IMR-90 (cell line): ENCODE measurements at places on chromosomes 5 and 9. TPM values are rescaled to one million over a fixed set of nuclear protein-coding genes. Genes with fewer than 3 reads are reported as not detected.

Gene WDR41
- total RNA-seq = 72.1 and 104 TPM in 2 replicates

Gene TTLL11
- 2.0 and 2.5 TPM in 2 replicates for total RNA-seq

Gene CATSPER3
- under 0.01 TPM in 1 of 2 replicates, not detected in the other for total RNA-seq

Gene ANKRD33B
- 2.5 and 2.8 TPM in 2 replicates for total RNA-seq

Gene HACD4
- 2.2 and 2.8 TPM in 2 replicates for total RNA-seq

Gene TEX10
- 43.9 and 53.3 TPM in 2 replicates for total RNA-seq

Gene F2RL1
- 9.4 and 12.4 TPM in 2 replicates for total RNA-seq

Gene ENTREP1
- total RNA-seq = not detected in 2 replicates

Gene OLFM1
- 0.28 and 0.36 TPM in 2 replicates for total RNA-seq

Gene ECM2
- total RNA-seq = under 0.01 and 0.36 TPM in 2 replicates

Gene ARID3C
- total RNA-seq = not detected in 2 replicates

Gene CDKN2B
- total RNA-seq = 3.6 and 5.6 TPM in 2 replicates

Gene GABRA1
- not detected in 2 replicates for total RNA-seq

Gene IFNB1
- total RNA-seq = not detected in 2 replicates

Gene SV2C
- not detected in 2 replicates for total RNA-seq

Gene LHFPL2
- 11.1 and 11.3 TPM in 2 replicates for total RNA-seq

Gene SPOUT1
- total RNA-seq = 15.8 and 17.9 TPM in 2 replicates

Gene PCDHA1
- total RNA-seq = under 0.01 TPM in 1 of 2 replicates, not detected in the other

Gene NR2F1-AS1
- total RNA-seq = 12.5 and 17.8 TPM in 2 replicates

Gene PCDHAC2
- not detected in 2 replicates for total RNA-seq

Gene KCNV2
- total RNA-seq = not detected in 2 replicates

Gene C5orf46
- total RNA-seq = not detected in 2 replicates

Gene ZNF622
- 49.3 and 66.4 TPM in 2 replicates for total RNA-seq

Gene TMEM215
- not detected in 2 replicates for total RNA-seq

Gene FRRS1L
- under 0.01 TPM in 1 of 2 replicates, not detected in the other for total RNA-seq

Gene PFN3
- total RNA-seq = not detected in 2 replicates

Gene CRHBP
- 0.28 TPM in 1 of 2 replicates, not detected in the other for total RNA-seq

Gene ZNF354C
- total RNA-seq = 5.6 and 7.2 TPM in 2 replicates

Gene CYLC2
- total RNA-seq = not detected in 2 replicates

Gene PCDHGB4
- 16.4 and 17.6 TPM in 2 replicates for total RNA-seq

Gene PSD2
- total RNA-seq = not detected in 2 replicates

Gene CDC42SE2
- 19.4 and 44.2 TPM in 2 replicates for total RNA-seq

Gene ADAMTS12
- 49.2 and 51.3 TPM in 2 replicates for total RNA-seq

Gene ERGIC1
- 124 and 134 TPM in 2 replicates for total RNA-seq

Gene CXXC5
- total RNA-seq = 24.9 and 30.8 TPM in 2 replicates

Gene MARCOL
- total RNA-seq = not detected in 2 replicates

Gene CXCL14
- total RNA-seq = under 0.01 TPM in 1 of 2 replicates, not detected in the other

Gene LCN1
- not detected in 2 replicates for total RNA-seq

Gene FRMD3
- under 0.01 and 0.18 TPM in 2 replicates for total RNA-seq

Gene TMEM174
- total RNA-seq = not detected in 2 replicates

Gene IGIP
- total RNA-seq = 5.0 and 6.7 TPM in 2 replicates

Gene ENC1
- total RNA-seq = 55.8 and 70.8 TPM in 2 replicates

Gene FAM219A
- total RNA-seq = 4.8 and 5.6 TPM in 2 replicates

Gene FBP1
- total RNA-seq = not detected in 2 replicates

Gene PDCD1LG2
- 29.7 and 33.3 TPM in 2 replicates for total RNA-seq
